Stimulated activated CD4-positive, alpha-beta T cell treated with anti-CD3 and anti-CD28 coated beads, Interleukin-1b, Interleukin-23, amount 100 ng/mL, for 1 hour (primary cell): ENCODE measurements at places on chromosomes 4 and X.

GRCh38 chr4:185238750-185239149 lies 29.4 kb downstream of the SNX25 start:
- DNase-seq, result no peak

- no peak for DNase-seq
Measured at GRCh38 chrX:110215411-110215810, 102.5 kb downstream of the AMMECR1 start.

GRCh38 chr4:114187592-114187991 lies 208.1 kb upstream of the ARSJ start:
- no peak for DNase-seq

DNA sequence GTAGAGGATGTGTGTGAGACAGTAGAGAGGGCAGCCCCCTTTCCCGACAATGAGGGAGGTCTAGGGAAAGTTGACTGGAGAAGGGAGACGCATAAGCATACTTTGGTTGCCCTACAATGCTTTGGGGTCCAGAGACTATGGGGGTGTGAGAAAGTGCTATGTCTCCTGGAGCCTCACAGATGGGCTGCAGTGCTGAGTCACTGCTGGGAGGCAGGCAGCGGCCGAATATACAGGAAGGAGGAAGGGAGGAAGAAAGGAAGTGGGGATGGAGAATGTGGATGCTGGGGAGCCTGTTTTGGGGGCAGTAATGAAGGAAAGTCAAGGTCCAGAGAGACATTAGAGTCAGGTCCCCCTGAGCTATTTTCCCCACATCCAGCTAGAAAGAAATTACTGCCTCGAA lies 12.7 kb downstream of the DRP2 start:
- DNase-seq, result no peak

DNA sequence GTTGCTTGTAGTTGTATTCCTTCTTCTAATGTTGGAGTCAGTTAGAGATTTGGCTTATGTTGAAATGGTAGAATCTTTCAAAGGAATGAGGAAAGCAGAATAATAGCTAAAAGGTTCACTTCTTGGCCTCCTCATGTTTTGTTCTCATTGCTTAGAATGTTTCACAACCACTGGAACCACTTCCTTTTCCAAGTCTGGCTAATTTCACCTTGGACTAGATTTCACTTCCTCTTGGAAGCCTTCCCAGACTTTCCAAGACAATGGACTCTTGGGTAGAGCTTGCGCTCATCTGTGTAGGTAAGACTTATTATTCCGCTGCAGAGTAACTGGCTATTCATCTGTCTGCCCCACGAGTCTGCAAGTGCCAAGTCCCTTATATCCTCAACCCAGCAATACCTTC lies 8.3 kb downstream of the SPATA18 start:
- no peak for DNase-seq

- no peak for DNase-seq
Measured at GRCh38 chr4:48109413-48110263, 24.4 kb downstream of the TXK start.

- no peak for DNase-seq
Measured at GRCh38 chr4:76166480-76166879, 18.3 kb upstream of the NUP54 start.

- DNase-seq, result no peak
Measured at GRCh38 chrX:151974336-151975227, at the start of gene GABRE. Gene GABRE (minus strand): TSS chrX:151974676. CDS start chrX:151974625, 51 bp downstream.
